ENCODE measurements at places on chromosomes 7 and 10. TPM values are rescaled to one million over a fixed set of nuclear protein-coding genes. Genes with fewer than 3 reads are reported as not detected.

- H3K36me3 ChIP-seq: peaks cover 100% of the 10 kb centered on the region
- H3K27ac ChIP-seq: peak overlapping the region; percentile 44
- H3K27me3 ChIP-seq: no peaks in the 10 kb centered on the region
- H3K4me3 ChIP-seq: no peak overlapping the region
- peaks cover 19% of the 10 kb centered on the region for H3K4me1 ChIP-seq
- no peak for DNase-seq
These were observed 16.2 kb downstream of the PFKFB3 start for GRCh38 chr10:6218692-6219493.

DNA sequence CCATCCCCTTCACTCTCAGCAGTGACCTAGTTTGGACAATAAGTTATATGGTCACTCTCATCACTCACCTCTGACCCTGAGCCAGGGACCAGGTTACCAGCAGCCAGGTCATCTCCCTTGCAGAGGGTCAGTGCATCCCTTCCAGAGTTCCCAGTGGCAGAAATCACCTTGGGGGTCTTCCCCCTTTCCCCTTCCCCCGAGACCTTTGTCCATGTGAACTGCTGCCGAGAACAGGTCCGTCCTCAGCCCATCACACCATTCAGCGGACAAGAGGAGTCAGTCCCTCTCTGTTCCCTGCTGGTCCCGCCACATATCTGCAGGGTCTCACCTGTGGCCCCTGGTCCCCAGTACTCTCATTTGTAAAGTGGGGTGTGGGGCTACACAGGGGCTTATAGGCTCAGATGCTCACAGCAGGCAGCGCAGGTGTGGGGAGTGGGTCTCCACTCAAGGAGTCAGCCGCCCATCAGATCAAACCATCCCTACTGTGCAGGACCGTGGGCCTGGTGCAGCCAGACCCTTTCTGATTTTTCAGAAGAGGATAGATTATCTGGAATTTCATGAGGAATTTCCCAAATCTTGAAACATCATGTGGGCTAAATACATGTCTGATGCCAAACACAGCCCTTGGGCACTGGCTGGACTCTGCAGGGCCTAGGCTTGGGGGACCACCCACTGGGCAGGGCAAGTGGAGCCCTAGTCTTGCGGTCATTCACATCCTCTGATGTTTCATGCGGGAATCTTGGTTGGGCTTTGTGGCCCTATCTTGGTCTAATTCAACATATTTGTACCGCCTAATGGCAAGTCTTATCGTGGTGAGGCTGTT lies 6.5 kb downstream of the DEPP1 start:
- no peaks in the 10 kb centered on the region for H3K27me3 ChIP-seq
- H3K27ac ChIP-seq: no peak overlapping the region
- DNase-seq: no peak
- no peak overlapping the region for H3K4me3 ChIP-seq
- no peaks in the 10 kb centered on the region for H3K36me3 ChIP-seq

CAV1 gene
- total RNA-seq: 15.9 TPM

MMD2 gene
- not detected for total RNA-seq

SFRP4 gene
- not detected for total RNA-seq

DNA sequence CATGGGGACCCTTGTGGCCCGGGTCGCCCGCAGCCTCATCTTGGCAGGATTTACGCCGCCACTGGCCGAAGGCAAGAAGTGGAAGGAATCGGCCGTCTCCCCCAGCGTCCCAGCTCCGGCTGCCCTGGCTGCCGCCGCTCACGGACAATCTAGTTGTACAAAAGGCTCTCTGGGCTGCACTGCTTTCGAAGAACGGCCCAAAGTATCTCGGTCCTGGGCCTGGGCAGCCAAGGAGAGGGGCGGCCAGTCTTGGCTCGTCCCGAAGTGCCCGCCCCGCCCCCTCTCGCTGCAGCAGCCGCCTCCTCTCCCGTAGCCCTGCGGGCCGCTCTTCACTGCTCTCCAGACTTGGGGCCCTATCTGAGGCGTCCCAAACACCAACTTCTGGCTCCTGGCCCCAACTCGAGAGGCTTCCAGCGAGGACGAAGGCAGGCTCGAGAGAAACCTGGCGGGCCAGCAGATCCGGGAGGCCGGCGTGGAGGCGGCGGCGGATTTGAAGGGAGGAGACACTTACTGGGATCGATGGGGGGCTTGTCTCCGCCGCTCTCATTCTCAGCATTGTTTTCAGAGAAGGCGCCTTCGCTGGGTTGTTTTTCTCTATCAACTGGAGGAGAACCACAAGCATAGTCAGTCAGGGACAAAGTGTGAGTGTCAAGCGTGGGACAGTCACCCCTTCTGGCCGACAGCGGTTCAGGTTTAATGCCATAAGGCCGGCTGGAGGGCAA lies 809 bp downstream of the HOXA9 start:
- H3K27me3 ChIP-seq: no peaks in the 10 kb centered on the region
- H3K4me3 ChIP-seq: no peak overlapping the region
- peaks cover 11% of the 10 kb centered on the region for H3K4me1 ChIP-seq

POM121 gene
- total RNA-seq: 31.0 TPM

GRCh38 chr7:144834641-144835144 lies 1.2 kb downstream of the TPK1 start:
- peaks cover 35% of the 10 kb centered on the region for H3K4me1 ChIP-seq
- DNase-seq: peak; percentile 26
- peak overlapping the region; percentile 93 for H3K27ac ChIP-seq
- H3K36me3 ChIP-seq: peaks cover 23% of the 10 kb centered on the region
- H3K4me3 ChIP-seq: peak overlapping the region; percentile 92
- no peaks in the 10 kb centered on the region for H3K27me3 ChIP-seq

GIMAP8 gene
- total RNA-seq: not detected

SEMA3C gene
- total RNA-seq: 67.7 TPM

- no peaks in the 10 kb centered on the region for H3K27me3 ChIP-seq
- no peak for DNase-seq
- H3K4me1 ChIP-seq: no peaks in the 10 kb centered on the region
- no peak overlapping the region for H3K27ac ChIP-seq
- H3K4me3 ChIP-seq: no peak overlapping the region
These were observed 40.5 kb upstream of the RABGEF1 start for GRCh38 chr7:66699998-66700397.

DNA sequence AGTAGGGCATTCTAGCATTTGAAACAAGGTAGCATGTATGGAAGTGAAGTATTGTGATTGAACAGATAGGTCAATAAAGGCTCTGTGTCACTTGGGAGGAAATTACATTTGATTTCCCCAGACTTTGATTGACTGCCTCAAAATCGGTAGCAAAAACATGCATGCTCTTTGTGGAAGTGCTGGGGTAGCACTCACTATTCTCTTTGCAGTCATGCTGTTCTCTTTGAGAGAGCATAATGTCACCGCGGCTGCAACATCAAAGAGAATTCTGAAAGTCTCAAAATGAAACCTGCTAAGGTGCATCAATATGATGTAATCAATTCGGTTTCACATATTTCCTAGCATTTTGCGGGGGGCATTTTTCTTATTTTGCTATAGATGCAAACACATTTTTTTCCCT lies 64.2 kb downstream of the ARMC3 start:
- H3K4me3 ChIP-seq: no peak overlapping the region
- no peaks in the 10 kb centered on the region for H3K4me1 ChIP-seq
- H3K36me3 ChIP-seq: no peaks in the 10 kb centered on the region
- DNase-seq: no peak
- H3K27ac ChIP-seq: no peak overlapping the region

DNA sequence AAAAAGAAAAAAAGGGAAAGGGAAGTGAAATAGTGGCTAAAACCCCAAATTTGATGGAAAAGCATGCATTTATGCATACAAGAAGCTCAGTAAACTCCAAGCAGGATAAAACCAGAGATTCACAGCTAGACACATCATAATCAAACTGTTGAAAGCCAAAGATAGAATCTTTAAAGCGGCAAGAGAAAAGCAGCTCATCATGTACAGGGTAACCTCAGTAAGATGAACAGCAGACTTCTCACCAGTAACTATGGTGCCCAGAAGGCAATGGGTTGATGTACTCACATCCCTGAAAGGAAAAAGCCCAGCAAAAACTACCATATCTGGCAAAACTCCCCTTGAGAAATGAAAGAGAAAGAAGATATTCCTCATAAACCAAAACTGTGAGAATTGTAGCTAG lies 60.4 kb downstream of the TPST1 start:
- H3K4me1 ChIP-seq: no peaks in the 10 kb centered on the region
- no peak for DNase-seq
- H3K27ac ChIP-seq: no peak overlapping the region
- H3K27me3 ChIP-seq: no peaks in the 10 kb centered on the region
- H3K36me3 ChIP-seq: no peaks in the 10 kb centered on the region

DNA sequence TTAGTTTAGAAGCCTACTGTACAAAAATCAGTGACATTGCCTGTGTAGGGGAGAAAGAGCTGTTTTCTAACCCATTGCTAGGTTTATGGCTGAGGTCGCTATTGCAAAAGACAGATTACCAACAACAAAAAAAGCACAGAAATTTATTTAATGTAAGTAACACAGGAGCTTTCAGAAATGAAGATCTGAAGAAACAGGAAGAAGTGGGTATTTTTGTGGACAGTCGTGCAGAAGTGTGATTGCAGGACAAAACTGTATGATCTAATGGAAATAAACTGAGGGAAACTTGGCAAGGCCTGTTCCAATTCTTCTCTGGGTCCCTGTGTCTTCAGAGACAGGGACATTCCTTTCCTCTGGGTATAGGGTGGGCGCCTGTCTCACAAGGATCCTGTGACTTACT lies 87.4 kb downstream of the APBB1IP start:
- H3K27me3 ChIP-seq: no peaks in the 10 kb centered on the region
- H3K4me3 ChIP-seq: no peak overlapping the region
- H3K27ac ChIP-seq: no peak overlapping the region
- H3K36me3 ChIP-seq: no peaks in the 10 kb centered on the region

DNA sequence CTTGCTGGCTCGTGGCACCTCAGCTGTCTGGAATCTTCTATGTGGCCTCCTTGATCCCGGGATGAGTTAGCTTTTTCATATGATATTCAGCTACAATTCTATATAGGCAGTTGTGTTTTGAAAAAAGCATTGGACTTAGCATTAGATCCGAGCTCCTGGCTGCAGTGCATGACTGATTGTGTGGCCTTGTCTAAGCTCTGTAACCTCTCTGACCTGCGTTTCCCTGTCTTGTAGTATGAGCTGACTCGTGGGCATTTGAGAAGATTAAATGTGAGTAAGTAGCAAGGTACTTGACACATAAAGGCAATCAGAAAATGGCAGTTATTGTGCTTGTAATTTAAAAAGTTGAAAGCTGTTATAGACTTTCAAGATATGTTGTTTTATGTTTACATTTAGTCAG lies 85.9 kb downstream of the CCNY start:
- no peak overlapping the region for H3K4me3 ChIP-seq
- DNase-seq: no peak
- H3K4me1 ChIP-seq: peaks cover 40% of the 10 kb centered on the region
- peaks cover 3% of the 10 kb centered on the region for H3K36me3 ChIP-seq

GRCh38 chr7:141593134-141593533 lies 41.9 kb downstream of the AGK start:
- no peak overlapping the region for H3K4me3 ChIP-seq
- H3K4me1 ChIP-seq: no peaks in the 10 kb centered on the region
- no peaks in the 10 kb centered on the region for H3K36me3 ChIP-seq
- no peaks in the 10 kb centered on the region for H3K27me3 ChIP-seq
- no peak for DNase-seq
- H3K27ac ChIP-seq: no peak overlapping the region

DNA sequence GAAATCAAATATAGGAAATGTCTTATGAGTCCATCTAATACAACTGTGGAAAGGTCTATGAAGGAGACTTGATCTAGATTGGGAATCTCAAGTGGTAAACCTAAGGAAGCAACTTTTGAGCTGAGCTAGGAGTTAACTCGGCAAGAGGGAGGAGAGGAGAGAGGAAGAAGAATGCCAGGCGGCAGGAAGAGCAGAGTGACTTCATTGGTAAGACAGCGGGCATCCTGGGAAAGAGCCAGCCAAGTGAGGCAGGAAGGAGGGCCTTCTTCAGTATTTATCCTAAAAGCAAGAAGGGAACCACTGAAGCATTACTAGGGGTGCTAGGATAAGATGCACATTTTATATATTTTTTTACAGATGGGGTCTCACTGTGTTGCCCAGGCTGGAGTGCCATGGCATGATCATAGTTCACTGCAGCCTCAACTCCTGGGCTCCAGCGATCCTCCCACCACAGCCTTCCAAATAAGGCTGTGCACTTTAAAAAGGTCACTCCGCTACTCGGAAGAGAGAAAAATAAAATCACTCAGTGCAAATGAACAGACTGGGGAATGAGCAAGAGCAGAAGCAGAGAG lies 2.0 kb downstream of the BCL7B start:
- peaks cover 19% of the 10 kb centered on the region for H3K4me1 ChIP-seq
- H3K36me3 ChIP-seq: peaks cover 48% of the 10 kb centered on the region
- peak overlapping the region; percentile 74 for H3K4me3 ChIP-seq
- H3K27me3 ChIP-seq: no peaks in the 10 kb centered on the region
- DNase-seq: no peak
- H3K27ac ChIP-seq: peak overlapping the region; percentile 97

RBM17 gene
- total RNA-seq: 139 TPM

PPP1R3C gene
- total RNA-seq: 5.5 TPM

DNA sequence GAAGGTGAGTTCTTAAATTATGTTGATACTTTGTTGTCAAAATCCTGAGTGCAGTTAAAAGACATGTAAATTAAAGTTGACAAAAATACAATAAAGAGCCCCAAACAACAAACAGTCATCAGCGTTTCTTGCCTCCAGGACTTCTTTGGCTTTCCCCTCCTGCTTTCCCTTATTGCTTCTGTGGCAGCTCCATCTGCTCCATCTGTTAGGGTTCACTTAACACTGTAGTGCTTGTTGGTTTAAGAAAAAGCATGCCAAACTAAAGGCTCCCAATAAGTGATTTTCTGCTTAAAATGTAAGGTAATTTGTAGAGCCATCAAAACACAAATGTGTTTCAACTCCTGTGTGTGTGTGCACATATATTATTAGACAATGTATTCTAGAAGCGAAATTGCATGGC lies 254.3 kb upstream of the GNAI1 start:
- no peaks in the 10 kb centered on the region for H3K36me3 ChIP-seq
- H3K4me1 ChIP-seq: peaks cover 8% of the 10 kb centered on the region
- no peak for DNase-seq

DNA sequence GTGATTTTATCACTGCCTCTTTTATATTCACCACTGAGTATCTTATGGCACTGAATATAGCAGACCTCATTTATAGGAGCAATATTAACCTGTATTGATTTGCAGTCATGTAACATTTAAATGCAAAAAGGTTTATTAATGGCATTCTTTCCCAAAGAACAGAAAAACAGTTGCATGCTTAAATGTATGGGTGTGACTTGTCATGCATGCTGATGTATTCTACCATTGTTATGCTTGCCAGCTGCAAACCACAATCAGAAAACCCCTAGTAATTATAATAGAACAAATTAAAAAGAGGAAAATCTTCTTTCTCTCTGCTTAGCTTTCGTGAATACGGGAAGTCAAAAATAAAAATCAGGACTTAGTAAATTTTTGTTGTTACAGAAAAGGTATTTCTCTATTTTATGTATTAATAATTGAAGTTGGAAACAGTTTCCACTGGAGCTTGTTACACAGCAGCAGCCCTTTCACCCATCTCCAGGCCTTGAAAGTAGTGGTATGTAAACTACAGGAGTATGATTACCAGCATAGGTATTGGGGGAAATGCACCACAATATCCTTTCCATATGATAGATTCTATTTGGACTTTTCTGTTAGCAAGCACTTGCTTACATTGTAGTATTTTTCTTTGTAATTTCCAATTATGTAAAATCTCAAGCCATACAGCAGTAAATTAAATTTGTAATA lies 147.4 kb upstream of the TEX47 start:
- H3K4me3 ChIP-seq: no peak overlapping the region
- DNase-seq: no peak
- H3K36me3 ChIP-seq: no peaks in the 10 kb centered on the region
- no peak overlapping the region for H3K27ac ChIP-seq

- peaks cover 49% of the 10 kb centered on the region for H3K27me3 ChIP-seq
- DNase-seq: no peak
- H3K4me3 ChIP-seq: no peak overlapping the region
- H3K4me1 ChIP-seq: no peaks in the 10 kb centered on the region
These were observed 122.4 kb downstream of the SLC16A9 start for GRCh38 chr10:59587083-59587755.

PTF1A gene
- not detected for total RNA-seq

HMX3 gene
- total RNA-seq: not detected

FKBP6 gene
- total RNA-seq: not detected
